SHP77 (cell line): ENCODE measurements at places on chromosomes 16 and 17.

DNA sequence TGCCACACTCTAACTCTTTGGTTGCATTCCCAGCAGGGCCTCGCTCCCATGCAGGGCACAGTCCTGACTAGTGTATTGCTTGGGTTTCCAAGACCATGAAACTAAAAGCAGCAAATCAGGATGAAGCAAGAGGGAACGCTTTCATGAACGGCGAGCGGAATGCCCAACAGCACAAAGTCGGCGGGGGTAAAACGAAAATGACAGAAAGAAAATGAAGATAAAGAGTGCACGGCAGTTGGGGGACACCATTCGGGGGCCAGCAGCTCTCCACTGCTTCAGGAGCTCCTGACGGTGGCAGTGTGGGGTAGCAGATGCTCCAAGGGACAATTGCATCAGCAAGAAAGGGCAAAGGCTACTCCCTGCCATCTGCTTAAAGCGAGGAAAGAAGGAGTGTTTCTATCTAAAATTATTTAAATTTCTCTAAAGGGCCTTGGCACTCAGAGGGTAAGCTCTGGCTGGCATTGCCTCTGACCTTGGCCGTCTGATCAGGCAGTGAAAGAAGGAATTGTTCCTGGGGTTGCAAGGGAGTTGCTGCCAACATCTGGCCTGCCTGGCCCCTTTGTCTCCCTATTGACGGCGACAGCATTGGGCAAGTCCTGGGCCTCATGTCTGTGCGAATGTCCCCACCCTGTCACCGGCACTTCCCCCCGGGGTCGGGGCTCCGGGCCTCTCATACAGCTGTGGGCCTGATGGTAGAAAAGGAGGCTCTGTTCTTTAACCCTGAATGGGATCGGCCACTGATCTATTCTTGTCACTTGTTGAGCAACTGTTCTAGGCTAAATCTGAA, 138.2 kb downstream of the CMIP start:
- no peak for DNase-seq

GRCh38 chr17:73566905-73567782, 77.1 kb downstream of the SDK2 start:
- DNase-seq: no peak

DNA sequence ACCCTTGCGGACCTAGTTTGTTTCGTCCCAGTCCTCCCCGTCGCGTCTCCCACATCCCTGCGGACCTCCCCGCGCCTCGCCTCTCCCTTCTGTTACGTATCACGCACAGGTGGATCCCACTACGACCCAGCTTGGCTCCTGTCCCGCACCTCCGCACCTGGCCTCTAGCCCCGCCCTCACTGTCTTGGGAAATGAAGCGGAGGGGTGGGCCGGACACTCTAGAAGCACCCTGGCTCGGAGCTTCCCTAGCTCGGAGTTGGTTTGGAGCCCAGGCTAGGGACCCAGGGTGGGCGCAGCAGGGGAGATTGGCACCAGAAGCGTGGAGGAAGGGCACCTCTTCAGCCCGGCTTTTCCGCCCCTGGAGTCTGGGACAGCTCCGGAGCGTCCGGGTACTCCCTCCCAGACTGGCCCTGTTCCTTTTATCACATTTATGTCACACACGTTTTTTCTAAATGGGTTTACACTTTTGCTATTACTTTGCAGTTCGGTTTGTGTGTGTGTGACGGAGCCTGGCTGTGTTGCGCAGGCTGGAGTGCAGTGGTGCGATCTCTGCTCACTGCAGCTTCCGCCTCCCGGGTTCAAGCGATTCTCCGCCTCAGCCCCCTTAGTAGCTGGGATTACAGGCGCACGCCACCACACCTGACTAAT, 1.4 kb upstream of the CEMP1 start:
- peak; percentile 24 for DNase-seq

GRCh38 chr16:27225536-27226360, 22.4 kb downstream of the KDM8 start:
- no peak for DNase-seq

DNA sequence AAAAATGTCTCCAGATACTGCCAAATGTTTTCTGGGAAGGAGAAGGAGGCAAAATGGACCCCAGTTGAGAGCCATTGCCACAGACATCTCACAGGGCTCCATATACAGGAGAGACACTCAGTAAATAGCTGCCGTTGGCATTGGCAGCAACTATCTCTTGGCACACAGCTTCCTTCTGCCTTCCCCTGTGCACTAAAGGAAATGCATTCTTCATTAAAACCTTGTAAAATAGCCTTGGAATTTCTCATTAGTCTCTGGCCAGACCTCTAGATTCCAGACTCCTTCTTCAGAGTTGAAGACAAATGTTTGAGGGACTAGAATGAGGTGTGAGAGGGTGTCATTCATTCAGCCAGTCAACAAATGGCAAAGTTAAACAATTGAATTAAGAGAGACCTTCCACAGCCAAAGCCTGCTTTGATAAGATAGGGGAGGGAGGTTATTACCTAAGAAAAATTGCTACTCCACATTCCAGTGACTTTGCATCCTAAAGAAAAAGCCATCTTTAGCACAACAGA, 223.9 kb upstream of the HS3ST3A1 start:
- no peak for DNase-seq

- no peak for DNase-seq
Measured at GRCh38 chr16:51755039-51755501, 604.0 kb upstream of the SALL1 start.

DNA sequence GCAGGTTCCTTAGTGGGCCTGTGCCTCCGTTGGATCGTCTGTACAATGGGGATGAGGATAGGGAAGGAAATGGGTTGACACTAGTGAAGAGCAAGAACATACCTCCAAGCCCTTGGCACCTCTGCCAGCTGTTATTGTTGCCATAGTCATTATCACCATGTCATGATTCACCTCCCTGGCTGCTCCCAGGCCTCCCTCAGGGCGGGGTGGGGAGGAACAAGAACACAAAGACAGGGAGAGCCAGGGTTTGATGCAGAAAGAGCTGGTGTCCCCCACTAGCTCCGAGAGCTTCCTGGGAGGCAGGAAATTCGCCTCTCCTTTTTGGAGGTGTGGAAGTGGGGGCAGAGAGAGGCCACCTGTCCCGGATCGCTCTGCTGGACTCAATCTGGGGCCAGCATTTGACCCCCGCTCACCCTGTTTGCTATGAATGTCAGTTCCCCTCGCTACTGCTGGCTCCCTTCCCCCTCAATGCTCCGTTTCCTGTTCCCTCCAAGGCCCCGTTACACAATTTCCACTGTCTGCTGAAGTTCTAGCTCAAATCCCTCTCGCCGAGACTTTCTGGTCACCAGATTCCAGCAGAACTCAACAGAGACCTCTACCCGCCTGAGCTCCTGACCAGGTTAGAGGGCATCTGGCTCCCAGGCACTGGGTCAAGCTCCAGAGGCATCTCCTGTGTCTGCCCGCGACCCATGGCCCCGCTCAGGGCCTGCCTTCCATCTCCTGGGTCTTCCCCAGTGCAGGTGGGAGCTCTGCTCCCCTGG, 9.1 kb downstream of the TIMP2 start:
- no peak for DNase-seq

- DNase-seq: no peak
Measured at GRCh38 chr17:80649200-80649644, 104.6 kb downstream of the RPTOR start.

DNA sequence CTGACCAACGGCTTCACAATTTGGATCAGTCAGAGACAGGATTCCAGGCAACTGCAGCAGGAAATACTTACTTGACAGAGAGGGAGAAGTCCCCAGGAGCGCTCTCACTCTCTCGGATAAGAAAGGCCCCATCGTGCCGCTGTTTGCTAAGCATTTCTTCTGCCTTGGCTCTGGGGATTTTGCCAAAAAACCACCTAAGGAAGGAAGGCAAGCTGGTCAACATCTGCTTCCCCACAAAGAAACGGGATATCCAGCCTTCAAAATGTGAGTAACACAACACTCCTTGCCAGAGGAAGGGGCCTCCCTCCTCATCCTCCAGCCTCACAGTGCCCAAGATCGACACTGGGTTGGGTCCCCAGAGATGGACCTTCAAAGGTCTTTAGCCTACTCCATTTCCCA, 36.6 kb upstream of the SLC25A19 start:
- DNase-seq: no peak

DNA sequence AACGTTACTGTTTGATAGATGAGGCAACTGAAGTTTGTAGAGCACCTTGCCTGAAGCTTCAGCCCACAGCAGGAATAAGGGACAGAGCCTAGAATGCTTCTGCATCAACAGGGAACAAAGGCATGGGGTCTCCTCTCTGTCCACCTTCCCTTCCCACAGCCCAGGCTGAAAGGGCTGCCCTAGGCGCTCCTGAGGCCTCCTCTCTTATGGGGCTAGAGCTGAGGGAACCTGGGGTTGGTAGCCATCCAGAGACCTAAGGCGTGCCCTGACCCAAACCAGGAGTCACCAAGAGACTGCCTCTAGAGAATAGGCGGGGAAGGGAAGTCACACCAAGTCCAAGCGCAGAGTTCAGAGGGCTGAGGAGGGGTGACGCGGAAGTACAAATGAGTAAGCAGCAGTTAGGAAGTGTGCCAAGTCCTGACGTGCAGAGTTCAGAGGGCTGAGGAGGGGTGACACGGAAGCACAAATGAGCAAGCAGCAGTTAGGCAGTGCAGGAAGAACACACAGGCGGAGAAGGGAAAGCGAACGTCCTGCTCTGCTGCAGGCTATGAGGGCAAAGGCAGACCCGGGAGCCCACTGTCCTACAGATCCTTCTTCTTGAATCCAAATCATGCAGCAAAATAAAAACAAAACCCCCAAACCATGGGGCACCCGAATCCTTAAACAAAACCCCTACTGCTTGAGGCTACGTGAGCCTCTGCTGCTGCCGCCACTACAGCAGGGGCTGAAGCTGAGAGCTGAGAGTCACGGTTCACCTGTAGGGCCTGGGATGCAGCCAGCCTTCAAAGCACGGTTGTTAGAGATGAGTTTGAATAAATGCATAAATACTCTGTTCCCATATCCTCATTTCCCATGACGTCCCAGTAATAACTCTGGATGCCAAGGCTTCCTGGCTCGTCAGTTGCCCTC, 2.7 kb upstream of the SPG7 start:
- peak; percentile 93 for DNase-seq

GRCh38 chr16:8675183-8676159, 1.1 kb downstream of the ABAT start:
- peak; percentile 5 for DNase-seq

- no peak for DNase-seq
Measured at GRCh38 chr16:86229866-86230656, 280.3 kb upstream of the FOXF1 start.

DNA sequence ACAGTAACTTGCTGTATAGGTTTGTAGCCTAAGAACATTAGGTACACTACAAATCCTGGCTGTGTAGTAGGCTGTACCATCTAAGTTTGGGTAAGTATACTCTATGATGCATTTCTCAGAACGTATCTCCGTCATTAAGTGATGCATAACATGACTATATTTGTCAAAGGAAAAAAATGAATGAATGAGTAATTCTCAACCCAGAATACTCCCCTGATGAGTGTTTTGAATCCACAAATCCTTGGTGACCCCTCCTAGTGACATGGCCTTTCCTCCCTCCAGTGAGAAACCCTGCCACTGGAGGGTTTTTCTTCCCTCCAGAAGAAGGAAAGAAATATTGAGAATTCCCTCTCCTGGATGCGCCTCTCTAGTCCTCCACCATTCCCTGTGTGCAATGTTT, 24.0 kb upstream of the SALL1 start:
- no peak for DNase-seq

- no peak for DNase-seq
Measured at GRCh38 chr17:32915245-32915644, 12.7 kb upstream of the TMEM98 start.

GRCh38 chr17:74303305-74303704, 22.7 kb upstream of the KIF19 start:
- no peak for DNase-seq

DNA sequence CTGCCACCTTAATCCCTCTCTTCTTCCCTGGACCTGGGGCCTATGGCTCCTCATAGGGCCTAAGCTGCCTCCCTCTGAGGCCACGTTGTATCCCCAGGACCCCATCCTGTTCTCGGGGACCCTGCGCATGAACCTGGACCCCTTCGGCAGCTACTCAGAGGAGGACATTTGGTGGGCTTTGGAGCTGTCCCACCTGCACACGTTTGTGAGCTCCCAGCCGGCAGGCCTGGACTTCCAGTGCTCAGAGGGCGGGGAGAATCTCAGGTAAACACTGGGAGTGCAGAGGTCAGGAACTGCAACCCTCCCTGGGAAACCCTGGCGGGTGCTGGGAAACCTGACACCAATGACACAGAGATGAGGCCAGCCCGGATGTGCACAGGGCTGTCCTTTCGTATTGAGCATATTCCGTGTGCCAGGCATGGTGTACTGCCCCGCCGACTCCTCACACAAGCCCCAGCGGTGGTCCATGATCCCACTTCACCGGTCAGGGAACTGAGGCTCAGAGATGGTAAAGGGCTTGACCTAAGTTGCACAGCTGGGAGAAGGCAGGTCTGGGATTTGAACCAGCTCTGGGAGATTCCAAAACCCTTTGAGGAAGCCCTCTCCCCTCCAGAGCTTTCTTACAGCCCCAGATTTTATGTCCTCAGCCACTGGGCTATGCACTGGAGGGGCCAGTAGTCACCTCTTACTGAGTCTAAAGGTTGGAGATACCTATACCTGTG, 22.9 kb downstream of the ANKRD40 start:
- DNase-seq: peak; percentile 36

DNA sequence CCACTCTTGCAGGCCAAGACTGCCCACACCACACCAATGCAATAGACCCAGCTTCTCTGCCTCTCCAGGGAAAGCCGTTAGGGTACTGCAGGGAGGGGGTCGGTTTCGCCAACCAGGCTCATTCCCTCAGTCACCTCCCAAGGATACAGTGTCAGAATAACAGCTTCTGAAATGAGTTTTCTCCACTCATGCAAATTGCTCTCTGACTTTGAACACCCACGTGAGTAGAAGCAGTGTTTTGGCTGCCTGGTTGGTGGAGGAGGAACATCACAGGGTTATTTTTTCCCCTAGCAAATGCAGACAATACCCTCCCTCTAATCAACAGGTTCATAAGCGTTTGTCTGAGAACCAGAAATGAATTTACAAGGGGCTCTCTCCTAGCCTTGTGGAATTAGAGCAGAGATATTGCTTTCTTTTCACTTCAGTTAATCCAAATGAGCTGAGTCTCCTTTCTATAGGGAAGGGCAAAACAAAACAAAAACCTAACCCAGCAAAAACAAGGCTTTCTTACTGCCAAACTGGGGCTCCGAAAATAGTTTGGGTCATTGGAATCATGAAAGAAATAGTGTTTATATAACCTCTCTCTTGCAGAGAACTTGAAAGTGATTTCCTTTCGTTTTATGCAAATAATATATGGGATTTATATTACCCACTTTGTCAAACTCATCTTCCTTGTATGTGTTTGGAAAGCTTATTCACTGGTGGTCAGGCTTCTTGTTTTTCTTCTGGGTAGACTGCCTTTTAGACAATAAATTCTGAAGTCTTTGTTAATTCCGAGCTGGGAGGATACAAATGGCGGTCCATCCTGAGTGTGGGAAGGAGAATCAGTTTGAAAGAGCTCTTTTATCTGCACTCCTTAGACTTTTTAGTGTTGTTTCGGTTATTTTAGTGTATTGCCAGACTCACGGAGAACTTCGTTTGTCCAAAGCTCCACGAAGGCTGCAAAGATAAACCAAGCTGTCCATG, 229.9 kb downstream of the MSI2 start:
- no peak for DNase-seq
